ENCODE measurements at places on chromosomes 16 and 17. TPM values are rescaled to one million over a fixed set of nuclear protein-coding genes. Genes with fewer than 3 reads are reported as not detected.

DNA sequence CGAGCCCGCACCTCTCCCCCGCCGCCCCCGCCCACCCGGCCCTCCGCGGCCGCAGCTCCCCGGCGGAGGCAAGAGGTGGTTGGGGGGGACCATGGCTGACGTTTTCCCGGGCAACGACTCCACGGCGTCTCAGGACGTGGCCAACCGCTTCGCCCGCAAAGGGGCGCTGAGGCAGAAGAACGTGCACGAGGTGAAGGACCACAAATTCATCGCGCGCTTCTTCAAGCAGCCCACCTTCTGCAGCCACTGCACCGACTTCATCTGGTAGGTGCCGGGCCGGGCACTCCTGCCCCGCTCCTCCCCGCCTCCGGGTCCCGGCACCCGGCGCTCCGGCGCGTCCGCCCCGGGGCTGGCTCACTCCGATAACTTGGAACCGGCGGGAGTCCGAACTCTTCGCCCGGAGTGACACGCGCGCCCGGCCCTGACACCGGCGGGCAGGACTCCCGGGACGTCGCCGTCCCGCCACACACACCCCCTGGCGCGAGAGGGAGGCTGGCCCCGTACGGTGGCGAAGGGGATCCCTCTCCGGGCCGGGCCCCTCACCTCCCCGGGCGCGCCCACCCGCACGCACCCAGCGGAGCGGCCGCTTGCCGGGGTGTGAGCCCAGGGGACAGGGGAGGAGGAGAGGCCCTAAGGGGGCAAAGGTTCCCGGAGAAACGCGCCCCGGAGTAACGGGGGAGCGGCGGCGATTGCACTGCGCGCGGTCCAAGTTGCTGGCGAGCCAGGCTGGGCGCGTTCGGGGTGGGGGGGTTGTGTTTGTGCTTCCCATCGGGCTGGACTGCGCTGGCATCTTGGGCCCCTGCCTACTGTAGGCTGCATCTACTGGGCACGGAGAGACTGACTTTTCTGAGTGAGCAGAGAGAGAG is 581 bp downstream of the PRKCA start:
- peak; percentile 61 for DNase-seq

GRCh38 chr16:56986361-56986760 is 3.0 kb upstream of the NLRC5 start:
- DNase-seq, result no peak

DNA sequence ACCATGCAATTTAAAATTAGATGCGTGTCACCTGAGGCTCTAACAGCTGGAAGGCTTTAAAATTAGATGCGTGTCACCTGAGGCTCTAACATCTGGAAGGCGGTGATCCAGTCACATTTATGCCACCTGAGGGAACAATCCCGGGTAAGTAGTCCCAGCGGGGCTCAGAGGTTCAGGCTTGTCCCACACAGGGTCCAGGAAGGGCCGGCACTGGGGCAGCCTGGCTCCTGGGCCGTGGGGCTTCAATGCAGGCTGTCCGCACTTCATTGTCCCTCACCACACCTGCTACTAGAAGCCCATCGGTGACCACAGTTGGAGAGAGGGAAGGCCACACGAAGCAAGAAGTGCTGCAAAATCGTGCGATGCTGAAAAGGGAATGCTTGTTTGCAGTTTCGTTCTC is 15.4 kb upstream of the ADCY9 start:
- no peak for DNase-seq

DNA sequence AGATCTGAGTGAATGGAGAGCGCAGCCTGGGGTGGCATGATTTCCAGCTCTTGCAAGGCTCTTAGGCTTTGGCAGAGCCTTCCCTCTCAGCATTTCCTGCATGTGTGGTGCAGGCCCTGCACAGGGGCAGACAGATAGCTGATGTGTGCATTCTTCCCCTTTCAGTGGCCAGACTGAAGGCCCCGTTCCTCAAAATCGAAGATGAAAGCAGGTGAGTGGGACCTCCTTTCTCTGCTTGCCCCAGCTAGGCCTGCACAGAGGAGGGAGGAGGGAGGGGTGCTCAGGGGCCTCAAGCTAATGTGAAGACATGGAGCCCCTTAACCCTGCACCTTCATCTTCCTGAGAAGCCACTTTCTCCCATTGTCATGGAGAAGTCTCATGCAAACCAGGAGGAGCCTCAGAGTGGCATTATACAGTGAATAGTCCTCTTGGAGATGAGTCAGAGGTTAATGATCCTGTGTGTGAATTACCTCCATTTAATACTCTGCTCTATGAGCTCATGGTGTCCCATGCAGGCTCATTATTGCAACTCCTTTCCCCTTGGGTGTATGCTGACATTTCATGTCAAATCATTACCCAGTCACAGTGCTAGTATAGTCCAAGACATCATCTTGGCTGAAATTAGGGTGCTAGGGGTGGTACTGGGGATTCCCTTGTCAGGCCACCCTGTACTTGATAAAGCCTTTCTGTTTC is 20.4 kb upstream of the ADAM11 start:
- DNase-seq, result no peak

Gene RDM1
- not detected for total RNA-seq

- peak; percentile 3 for DNase-seq
Observed at GRCh38 chr17:12659500-12659899, 6.2 kb upstream of the MYOCD start.

GRCh38 chr17:82440469-82440981 is 10.0 kb downstream of the CYBC1 start:
- no peak for DNase-seq

GRCh38 chr16:66412182-66412581 is 14.9 kb upstream of the BEAN1 start:
- no peak for DNase-seq

Gene TK2
- 101 TPM for total RNA-seq

DNA sequence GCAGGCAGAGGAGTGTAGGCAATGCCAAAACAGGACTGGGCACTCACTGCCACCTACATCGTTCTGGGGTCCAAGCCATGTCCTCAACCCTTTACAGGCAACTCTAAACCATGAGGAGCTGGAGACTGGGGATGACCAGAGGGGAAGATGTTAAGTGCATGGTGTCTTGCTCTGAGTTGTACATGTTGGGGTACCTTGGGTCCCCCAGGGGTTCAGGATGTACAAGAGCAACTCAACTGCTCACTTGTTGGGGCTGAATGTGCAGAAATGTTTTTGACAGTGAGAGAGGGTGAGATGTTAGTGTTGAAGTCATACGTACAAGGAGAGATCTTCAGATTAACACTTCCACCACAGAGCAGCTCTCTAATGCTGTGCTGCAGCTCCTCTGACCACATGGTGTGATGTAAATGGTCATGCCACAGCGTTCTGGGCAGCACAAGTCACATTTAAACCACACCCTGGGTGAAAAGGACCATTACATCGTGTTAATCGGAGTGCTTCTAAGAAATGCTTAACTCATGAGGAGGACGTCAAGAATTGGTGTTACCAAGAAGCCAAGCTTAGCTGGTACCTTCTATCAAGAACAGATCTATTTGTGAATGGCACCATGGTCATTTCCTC is 2.4 kb downstream of the CCL18 start:
- no peak for DNase-seq

DNA sequence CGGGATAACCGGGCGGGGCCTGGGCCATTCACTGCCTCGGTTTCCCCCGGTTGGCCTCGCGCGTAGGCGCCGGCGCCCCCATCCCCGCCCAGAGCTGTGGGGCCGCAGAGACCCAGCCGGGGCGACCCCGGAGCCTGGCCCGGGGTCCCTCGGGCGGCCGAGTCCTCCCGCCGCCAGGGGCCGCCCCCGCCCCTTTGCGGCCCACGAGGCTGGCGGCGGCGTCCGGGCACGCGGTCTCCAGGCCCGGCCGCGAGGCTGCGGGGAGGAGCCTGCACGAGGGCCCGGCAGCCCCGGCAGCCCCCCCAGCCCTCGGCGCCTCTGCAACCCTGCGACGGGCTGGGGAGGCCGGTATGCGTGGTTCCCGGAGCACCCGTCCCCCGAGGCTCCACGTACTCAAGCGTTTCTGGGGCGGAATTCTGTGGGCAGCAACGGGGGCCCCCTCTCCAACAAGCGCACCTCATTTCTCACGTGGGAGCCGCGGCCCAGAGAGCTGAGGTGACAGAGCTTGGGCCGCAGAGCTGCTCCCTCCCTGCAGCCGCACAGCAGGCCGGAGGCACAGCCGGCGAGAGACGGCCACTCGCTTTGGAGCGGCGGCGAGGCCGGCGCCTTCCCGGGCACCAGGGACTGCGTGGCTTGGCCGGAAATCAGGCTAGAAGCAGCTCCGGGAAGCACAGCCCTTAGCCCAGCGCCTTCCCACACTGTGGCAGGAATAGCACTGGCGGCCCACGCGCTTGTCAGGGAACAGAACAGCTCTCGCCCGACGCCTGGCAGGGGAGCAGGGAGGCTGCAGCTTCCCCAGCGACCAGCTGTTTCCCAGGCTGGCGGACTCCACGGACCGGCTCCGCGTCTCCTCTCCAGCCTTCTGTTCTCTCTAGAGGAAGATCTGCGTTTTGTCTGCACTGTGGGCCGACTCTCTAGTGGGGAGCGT is 867 bp upstream of the LIMD2 start:
- no peak for DNase-seq

Gene HSF4
- 6.4 TPM for total RNA-seq

- DNase-seq, result no peak
Observed at GRCh38 chr16:86371083-86371803, 139.1 kb upstream of the FOXF1 start.

Gene CNGB1
- not detected for total RNA-seq
